NCI-H1694 (cell line): ENCODE measurements at places on chromosomes 5 and 9.

DNA sequence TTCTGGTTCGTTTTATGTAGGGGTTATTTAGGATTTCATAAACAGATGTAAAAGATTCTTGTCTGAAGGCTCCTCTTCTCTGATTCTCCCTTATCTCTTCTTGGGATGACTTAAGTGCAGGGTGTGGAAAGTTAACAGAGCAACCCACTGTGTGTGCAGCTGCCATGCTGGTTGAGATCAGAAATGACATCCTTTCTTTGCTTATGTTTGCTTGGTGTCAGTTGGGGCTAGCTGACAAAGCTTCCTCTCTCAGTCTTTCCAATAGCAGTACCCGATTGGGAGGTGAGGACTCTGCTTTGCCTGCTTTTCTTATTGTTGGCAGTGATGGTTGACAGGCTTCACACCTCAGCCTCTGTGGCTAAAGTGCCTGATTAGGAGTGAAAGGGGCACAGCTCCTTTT, 26.5 kb downstream of the OGN start:
- no peak for DNase-seq

DNA sequence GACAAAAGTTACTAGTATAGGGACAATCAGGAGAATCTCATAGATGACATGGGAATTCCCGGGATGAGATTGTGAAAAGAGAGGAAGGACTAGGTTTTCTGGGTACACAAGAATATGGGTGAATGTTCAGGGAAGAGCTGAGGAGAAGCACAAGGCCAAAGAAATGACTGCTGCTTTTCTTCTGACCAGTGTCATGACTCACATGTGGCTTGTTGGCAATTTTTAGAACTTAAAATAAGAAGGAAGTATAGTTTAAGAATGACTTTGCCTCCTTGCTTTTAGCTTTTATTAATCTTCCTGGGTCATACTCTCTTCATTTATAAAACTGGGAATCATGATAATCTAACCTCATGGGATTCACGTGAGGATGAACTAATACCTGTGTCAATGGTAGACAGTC, 652.4 kb upstream of the MEF2C start:
- DNase-seq, result no peak

DNA sequence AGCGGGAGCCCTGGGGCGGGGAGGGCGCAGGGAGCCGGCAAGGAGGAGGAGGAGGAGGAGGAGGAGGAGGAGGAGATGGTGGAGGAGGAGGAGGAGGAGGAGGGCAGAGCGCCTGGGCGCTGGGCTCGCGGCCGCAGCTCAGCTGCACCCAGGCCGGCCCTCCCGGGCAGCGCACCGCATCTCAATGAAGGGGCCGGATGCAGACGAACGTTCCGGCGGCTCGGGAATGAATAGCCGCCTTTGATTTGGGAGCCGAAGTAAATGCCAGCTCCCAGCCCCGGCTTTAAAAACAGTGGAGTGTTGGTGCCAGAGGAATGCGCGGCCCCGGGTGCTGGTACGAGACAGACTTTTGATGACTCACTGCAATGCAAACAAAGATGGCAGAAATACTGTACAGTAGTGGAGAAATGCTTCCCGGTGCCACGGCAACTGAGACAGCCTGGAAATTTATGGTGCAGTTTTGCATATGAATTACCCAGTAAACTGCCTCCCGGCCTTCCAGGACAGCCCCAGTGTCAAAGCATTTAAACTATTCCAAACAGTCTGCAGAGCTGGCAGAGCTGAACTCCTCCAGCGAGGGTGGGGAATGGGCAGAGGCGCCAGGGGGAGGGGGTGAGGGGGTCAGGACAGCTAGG, 43.1 kb downstream of the NACC2 start:
- peak; percentile 67 for DNase-seq

DNA sequence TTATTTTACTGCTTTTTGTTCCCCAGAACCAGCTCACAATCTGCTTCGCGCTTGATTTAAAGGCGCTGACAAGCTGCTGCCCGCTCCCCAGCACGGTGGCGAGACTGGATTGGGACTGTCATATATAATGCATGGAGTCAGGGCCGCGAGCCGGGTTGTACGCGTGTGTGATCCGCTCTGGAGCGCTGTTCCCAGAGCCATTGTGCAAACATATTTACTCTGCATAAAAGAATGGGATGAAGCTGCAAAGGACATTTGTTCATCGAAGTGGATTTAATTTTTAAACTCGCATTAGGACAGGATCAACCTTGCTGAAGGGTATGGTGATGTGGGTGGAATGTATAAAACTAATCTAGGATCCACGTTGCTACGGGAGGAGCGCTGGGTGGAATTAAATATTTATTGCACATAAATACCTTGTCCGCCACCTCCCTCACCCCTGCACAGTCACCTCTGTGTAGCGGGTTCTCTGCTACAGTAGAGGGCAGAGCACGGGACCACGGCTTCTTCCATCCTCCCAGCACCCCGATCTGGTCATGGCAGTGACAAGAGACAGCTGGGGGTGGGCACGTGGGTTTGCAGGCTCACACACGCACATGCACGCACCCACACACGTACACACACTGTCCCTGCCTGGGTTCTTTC, 18.1 kb upstream of the FCN1 start:
- DNase-seq, result no peak

GRCh38 chr9:121884057-121884541, 209.0 kb downstream of the TTLL11 start:
- no peak for DNase-seq

DNA sequence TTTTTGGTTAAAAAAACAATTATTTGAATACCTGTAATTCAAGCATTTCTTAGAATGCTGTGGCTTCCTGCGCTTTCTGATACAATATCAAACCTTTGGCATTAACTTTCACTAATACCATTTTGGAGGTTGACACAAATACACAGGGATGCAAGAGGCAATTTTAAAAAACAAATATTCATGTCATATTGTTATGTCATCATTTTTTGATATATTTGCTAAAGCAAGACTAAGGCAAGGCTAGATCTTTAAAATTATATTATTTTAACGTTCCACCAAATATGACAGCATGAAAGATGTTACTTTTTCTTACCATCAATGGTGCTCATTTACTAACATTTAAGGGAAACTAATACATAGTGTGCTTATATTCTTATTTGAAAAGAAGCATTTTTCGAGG, 93.4 kb upstream of the FSD1L start:
- no peak for DNase-seq
